ENCODE measurements at places on chromosomes 1 and 21. TPM values are rescaled to one million over a fixed set of nuclear protein-coding genes. Genes with fewer than 3 reads are reported as not detected.

- no peak overlapping the region for H3K27ac ChIP-seq
- H3K4me3 ChIP-seq, result no peak overlapping the region
- no peaks in the 10 kb centered on the region for H3K4me1 ChIP-seq
- no peak for DNase-seq
- no peaks in the 10 kb centered on the region for H3K27me3 ChIP-seq
Observed at GRCh38 chr1:199735660-199736059, 291.9 kb upstream of the NR5A2 start.

DNA sequence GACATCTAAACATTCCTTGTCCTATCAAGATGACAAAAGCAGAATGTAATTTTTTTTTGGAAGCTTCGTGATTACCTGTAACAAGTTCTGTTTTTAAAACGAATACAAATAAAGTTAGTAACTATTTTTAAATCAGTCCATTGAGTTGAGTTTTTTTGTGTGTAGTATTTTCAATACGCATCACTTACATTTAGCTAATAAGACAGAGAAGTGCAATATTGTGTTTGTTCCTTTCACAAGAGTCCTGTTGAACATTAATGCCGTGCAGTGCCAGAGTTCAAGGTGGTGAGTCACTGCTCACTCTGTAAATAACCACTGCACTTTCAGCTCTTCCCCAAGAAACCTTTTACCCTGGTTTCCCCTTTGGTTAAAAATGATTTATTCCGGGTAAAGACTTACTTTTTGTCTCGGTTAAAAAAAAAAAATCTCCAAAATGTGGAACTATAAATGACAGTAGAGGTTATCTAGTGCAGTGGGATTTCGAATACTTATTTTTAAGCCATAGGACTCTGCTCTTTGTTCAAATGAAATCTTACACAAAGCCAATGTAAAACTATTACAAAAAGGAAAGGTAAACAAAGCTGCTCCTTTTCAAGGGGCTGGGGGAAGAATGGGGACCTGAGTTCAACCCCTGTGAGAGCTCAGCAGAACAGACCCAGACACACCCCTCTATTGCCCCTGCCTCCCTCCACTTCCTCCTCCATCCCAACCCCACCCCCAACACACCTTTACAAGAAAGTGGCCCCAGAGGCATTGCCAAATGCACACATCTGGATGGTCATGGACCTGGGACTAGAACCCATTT is 14.8 kb upstream of the NCMAP start:
- no peak overlapping the region for H3K27ac ChIP-seq
- H3K36me3 ChIP-seq, result no peaks in the 10 kb centered on the region
- H3K4me3 ChIP-seq, result no peak overlapping the region
- H3K4me1 ChIP-seq, result no peaks in the 10 kb centered on the region
- DNase-seq, result no peak
- no peaks in the 10 kb centered on the region for H3K27me3 ChIP-seq

- DNase-seq, result peak; percentile 14
- no peaks in the 10 kb centered on the region for H3K27me3 ChIP-seq
- H3K27ac ChIP-seq, result no peak overlapping the region
- no peaks in the 10 kb centered on the region for H3K36me3 ChIP-seq
Observed at GRCh38 chr1:1003618-1004419, 3.9 kb upstream of the HES4 start.

DNA sequence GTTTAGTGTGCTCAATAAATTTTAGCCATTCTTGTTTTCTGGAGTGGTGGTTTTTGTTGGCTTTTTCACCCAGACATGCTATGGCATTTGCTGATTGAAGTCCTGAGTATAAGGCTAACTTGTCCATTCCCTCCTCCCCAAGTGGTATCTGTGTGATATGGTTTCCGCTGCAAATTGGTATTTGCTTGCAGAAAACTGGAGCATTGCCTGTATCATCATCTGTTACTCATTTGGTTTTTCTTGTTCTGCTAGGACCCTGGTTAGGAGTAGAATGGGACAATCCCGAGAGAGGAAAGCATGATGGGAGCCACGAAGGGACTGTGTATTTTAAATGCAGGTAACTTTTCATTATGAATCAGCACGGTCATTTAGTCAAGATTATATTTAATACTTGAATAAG is 34.0 kb downstream of the TBCE start:
- H3K4me1 ChIP-seq, result no peaks in the 10 kb centered on the region
- no peak overlapping the region for H3K27ac ChIP-seq
- H3K36me3 ChIP-seq, result no peaks in the 10 kb centered on the region
- no peak for DNase-seq
- H3K4me3 ChIP-seq, result no peak overlapping the region
- H3K27me3 ChIP-seq, result no peaks in the 10 kb centered on the region

DNA sequence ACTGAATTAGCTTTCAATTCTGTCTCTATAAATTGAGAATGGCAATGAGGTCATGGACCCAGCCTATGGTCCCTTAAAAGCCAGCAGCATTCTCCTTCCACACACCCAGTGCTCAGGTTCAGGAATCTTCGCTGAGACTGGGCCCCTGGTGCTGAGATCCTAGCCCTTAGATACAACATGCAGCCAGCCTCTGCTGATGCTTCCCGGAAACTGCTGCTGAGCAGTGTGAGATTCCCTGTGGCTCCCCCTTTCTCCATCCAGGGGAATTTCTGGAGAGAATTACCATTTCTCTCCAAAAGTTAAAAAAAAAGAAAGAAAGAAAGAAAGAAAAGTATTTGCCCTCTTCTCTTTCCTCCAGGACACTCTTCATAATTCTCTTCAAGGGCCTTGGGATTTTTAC is 31.7 kb upstream of the RALGPS2 start:
- H3K36me3 ChIP-seq, result no peaks in the 10 kb centered on the region
- DNase-seq, result no peak
- no peaks in the 10 kb centered on the region for H3K4me1 ChIP-seq
- H3K4me3 ChIP-seq, result no peak overlapping the region
- H3K27ac ChIP-seq, result no peak overlapping the region
- H3K27me3 ChIP-seq, result no peaks in the 10 kb centered on the region

DNA sequence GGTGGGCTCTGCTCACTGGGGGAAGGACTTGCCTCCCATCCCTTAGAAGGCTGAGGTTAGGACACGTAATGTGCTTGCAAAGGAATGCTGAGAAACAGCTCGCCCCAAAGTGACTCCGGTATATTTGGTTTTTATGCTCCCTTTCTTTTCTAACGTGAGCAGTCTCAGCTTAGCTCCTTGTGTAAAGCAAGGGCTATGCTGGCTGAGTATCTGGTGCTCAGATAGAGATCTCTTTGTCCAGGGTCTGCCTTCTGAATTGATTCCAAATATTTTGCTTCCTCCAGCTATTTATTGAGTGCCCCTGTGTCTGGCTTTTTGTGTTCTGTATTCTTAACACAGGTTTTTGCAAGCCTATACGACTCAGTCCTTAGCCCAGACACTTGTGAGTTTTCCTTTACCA is 94.5 kb upstream of the ARTN start:
- H3K4me1 ChIP-seq, result peaks cover 4% of the 10 kb centered on the region
- DNase-seq, result no peak
- no peaks in the 10 kb centered on the region for H3K27me3 ChIP-seq
- no peak overlapping the region for H3K4me3 ChIP-seq

- no peak overlapping the region for H3K4me3 ChIP-seq
- H3K36me3 ChIP-seq, result no peaks in the 10 kb centered on the region
- no peak overlapping the region for H3K27ac ChIP-seq
- no peaks in the 10 kb centered on the region for H3K27me3 ChIP-seq
- no peak for DNase-seq
Observed at GRCh38 chr1:28981210-28981609, 66.8 kb downstream of the EPB41 start.

DNA sequence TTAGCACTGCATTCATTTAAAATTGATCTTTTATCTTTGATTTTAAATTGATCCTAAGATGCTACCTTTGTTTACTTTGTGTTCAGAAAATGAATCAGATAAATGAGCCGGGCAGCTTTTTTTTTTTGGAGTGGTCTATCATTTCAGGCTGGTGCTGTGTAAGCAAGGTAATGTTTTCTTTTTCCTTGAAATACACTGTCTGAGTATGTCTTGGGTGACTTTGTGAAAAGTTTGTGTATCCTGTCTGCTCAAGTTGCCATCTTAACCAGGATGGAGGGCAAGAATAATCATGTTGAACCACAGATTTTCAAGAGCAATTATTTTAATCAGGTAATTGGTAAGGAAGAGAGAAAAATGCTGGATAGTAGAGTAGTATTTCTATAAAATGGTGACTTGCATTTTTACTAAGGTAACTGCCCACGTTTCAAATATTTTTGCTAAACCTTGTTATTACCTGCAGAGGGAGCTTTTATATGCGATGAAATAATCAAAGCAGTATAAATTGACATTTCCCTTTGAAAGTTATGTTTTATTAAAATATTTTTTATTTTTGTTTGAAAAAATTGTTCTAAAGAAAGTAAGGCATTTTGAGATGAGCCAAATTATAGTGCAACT is 11.1 kb downstream of the ADGRL2 start:
- no peaks in the 10 kb centered on the region for H3K4me1 ChIP-seq
- H3K4me3 ChIP-seq, result no peak overlapping the region
- H3K27me3 ChIP-seq, result no peaks in the 10 kb centered on the region
- no peak overlapping the region for H3K27ac ChIP-seq
- no peak for DNase-seq

CD55 gene
- 224 TPM for total RNA-seq

All from uterus (tissue), 4 donors.